ENCODE measurements at places on chromosomes 12 and 14.

- peaks cover 20% of the 10 kb centered on the region for H3K27me3 ChIP-seq
- H3K4me3 ChIP-seq, result no peak overlapping the region
- no peaks in the 10 kb centered on the region for H3K4me1 ChIP-seq
- no peaks in the 10 kb centered on the region for H3K36me3 ChIP-seq
- peak; percentile 39 for DNase-seq
These were observed 1158.4 kb upstream of the TMEM132C start for GRCh38 chr12:127108360-127109215.

DNA sequence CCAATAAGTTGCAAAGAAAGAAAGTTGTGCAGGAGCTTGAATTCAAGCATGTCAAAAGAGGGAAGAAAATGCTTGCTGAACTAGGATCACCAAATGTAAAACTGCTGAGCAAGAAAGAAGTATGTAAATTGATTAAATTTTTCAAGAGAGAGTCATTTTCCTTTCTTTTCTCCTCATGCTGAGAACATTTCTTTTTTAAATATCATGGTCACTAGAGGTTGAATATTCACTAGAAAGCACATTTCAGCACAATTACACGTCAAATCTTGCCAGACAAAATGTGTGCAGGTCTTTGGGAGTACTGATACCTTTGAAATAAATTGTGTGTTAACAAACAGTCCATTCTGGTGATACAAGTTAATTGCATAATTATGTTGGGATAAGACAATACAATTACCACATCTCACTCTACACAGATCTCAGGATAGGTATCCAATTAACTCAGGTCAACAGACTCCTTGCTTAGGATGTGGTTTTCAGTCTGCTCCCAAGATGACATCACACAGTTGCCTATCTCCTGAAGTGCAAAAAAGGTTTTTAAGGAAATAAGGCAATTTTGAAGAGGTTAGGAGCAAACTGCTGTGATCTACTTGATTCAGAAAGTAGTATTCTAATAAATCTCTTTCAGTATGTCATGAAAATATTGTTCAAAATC is 862.2 kb downstream of the RPS29 start:
- no peaks in the 10 kb centered on the region for H3K4me1 ChIP-seq
- no peak overlapping the region for H3K4me3 ChIP-seq
- no peaks in the 10 kb centered on the region for H3K27me3 ChIP-seq
- DNase-seq, result no peak

- no peaks in the 10 kb centered on the region for H3K27me3 ChIP-seq
- DNase-seq, result no peak
- no peak overlapping the region for H3K4me3 ChIP-seq
- no peaks in the 10 kb centered on the region for H3K36me3 ChIP-seq
- H3K27ac ChIP-seq, result no peak overlapping the region
These were observed 60.3 kb downstream of the KLRG1 start for GRCh38 chr12:9049520-9050133.

GRCh38 chr12:65019696-65020234 is 101.3 kb downstream of the WIF1 start:
- no peaks in the 10 kb centered on the region for H3K4me1 ChIP-seq
- no peaks in the 10 kb centered on the region for H3K36me3 ChIP-seq
- H3K4me3 ChIP-seq, result no peak overlapping the region
- H3K27me3 ChIP-seq, result peaks cover 16% of the 10 kb centered on the region
- DNase-seq, result no peak
- H3K27ac ChIP-seq, result no peak overlapping the region

DNA sequence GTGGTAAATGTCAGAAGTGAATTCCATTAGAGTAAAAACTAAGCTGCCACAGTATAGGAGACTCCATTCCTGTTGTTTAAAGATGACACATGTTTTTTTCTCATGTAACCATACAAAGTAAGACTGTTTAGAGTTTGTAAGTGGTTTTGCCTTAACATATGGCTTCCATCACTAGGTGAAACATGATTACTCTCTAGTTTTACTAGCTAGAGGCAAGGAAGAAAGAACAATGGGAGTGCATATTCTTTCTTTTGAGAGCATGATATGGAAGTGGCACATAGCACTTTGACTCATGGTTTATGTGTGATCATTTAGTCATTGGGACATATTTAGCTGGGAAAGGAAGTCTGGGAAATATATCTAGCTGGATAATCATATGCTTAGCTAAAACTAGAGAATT is 7.7 kb downstream of the ATF7IP start:
- no peak for DNase-seq
- peak overlapping the region; percentile 93 for H3K27ac ChIP-seq

DNA sequence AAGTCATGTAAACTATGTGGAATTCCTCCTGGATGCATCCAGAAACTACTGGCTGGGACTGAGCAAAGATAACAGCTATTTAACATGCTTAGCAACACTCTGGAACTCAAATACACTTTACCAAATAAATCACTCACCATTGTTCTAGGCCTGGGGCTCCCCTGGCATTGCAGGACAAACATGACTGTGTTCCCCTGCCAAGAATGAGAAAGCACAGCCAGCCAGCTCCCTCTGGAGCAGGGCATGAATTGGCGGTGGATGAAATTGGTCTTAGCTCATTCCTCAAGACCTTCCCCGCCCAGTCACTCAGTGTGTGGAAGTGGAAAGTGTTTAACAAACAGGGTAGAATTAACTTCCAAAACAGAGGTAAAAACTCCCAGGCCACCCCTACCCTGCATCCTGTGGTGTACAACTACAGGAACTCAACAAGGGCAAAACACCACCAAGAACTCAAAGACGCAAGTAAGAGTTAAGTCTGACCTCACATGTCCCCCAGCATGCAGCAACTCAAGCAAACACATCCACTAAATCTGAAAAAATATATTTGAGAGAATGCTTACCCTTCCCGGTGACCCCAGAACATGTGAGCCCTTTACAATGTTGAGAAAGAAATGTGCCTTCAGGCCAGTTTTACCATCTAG is 58.4 kb upstream of the BDKRB2 start:
- no peak overlapping the region for H3K4me3 ChIP-seq
- H3K4me1 ChIP-seq, result no peaks in the 10 kb centered on the region
- H3K27ac ChIP-seq, result no peak overlapping the region
- peaks cover 12% of the 10 kb centered on the region for H3K27me3 ChIP-seq
- no peak for DNase-seq

- DNase-seq, result no peak
- no peak overlapping the region for H3K27ac ChIP-seq
- no peaks in the 10 kb centered on the region for H3K36me3 ChIP-seq
- H3K4me1 ChIP-seq, result no peaks in the 10 kb centered on the region
These were observed 29.4 kb upstream of the DENND5B start for GRCh38 chr12:31620311-31620710.

- H3K27ac ChIP-seq, result no peak overlapping the region
- peaks cover 9% of the 10 kb centered on the region for H3K4me1 ChIP-seq
- H3K36me3 ChIP-seq, result peaks cover 1% of the 10 kb centered on the region
- no peak for DNase-seq
These were observed 8.4 kb downstream of the DEGS2 start for GRCh38 chr14:100150932-100151587.

GRCh38 chr12:97159377-97159776 is 252.3 kb downstream of the NEDD1 start:
- H3K27me3 ChIP-seq, result no peaks in the 10 kb centered on the region
- no peaks in the 10 kb centered on the region for H3K36me3 ChIP-seq
- H3K4me1 ChIP-seq, result no peaks in the 10 kb centered on the region
- DNase-seq, result no peak
- H3K27ac ChIP-seq, result no peak overlapping the region
- no peak overlapping the region for H3K4me3 ChIP-seq

- DNase-seq, result no peak
- no peaks in the 10 kb centered on the region for H3K4me1 ChIP-seq
- no peak overlapping the region for H3K27ac ChIP-seq
These were observed 42.7 kb upstream of the CDKN3 start for GRCh38 chr14:54354096-54354495.

GRCh38 chr12:98678236-98678945 is 33.3 kb downstream of the APAF1 start:
- no peaks in the 10 kb centered on the region for H3K4me1 ChIP-seq
- no peak overlapping the region for H3K4me3 ChIP-seq
- peaks cover under 1% of the 10 kb centered on the region for H3K36me3 ChIP-seq
- no peak overlapping the region for H3K27ac ChIP-seq
- no peaks in the 10 kb centered on the region for H3K27me3 ChIP-seq

DNA sequence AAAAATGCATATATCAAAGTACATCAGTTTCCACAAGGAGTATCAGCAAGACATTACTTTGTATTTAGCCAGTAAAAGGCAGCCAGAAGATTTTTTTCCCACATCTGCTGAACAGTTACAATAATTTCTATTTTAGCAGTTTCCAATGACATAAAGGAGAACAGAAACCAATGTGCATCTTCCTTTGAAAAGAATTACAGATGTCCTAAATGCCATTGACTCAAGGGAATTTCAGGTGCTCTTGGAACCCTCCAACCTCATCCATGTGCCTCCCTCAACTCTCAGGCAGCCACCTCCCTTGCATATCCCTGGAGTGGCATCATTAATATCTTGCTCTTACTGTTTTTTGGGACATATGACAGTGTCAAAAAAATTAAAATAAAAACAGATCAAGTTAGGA is 62.2 kb upstream of the ST8SIA1 start:
- H3K36me3 ChIP-seq, result peaks cover 9% of the 10 kb centered on the region
- peaks cover 27% of the 10 kb centered on the region for H3K4me1 ChIP-seq
- peak overlapping the region; percentile 45 for H3K4me3 ChIP-seq
- peak overlapping the region; percentile 69 for H3K27ac ChIP-seq

DNA sequence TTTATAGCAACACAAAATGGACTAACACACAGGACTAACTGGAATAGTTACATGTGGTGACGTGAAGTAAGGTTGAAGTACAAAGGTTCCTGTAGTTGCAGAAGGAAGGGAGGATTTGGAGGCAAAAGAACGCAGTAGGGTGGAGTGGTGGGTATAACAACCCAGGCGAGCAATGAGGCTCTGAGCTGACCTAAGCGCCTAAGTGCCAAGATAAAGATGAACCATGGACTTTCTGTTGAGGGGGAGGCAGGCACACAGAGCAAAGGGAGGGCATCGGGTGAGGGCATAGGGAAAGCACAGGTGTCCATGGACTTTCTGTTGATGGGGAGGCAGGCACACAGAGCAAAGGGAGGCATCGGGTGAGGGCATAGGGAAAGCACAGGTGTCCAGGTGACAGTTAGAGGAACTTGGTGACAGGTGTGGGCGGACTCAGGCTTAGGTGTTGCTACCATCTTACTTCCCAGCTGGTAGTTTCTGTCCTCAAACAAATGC is 15.2 kb downstream of the SCNN1A start:
- H3K27ac ChIP-seq, result no peak overlapping the region
- DNase-seq, result no peak
- no peaks in the 10 kb centered on the region for H3K27me3 ChIP-seq
- no peaks in the 10 kb centered on the region for H3K36me3 ChIP-seq
- H3K4me3 ChIP-seq, result no peak overlapping the region

- no peak overlapping the region for H3K4me3 ChIP-seq
- no peaks in the 10 kb centered on the region for H3K4me1 ChIP-seq
- DNase-seq, result no peak
- H3K36me3 ChIP-seq, result no peaks in the 10 kb centered on the region
These were observed 1.2 kb downstream of the NOS1 start for GRCh38 chr12:117360222-117360550.

DNA sequence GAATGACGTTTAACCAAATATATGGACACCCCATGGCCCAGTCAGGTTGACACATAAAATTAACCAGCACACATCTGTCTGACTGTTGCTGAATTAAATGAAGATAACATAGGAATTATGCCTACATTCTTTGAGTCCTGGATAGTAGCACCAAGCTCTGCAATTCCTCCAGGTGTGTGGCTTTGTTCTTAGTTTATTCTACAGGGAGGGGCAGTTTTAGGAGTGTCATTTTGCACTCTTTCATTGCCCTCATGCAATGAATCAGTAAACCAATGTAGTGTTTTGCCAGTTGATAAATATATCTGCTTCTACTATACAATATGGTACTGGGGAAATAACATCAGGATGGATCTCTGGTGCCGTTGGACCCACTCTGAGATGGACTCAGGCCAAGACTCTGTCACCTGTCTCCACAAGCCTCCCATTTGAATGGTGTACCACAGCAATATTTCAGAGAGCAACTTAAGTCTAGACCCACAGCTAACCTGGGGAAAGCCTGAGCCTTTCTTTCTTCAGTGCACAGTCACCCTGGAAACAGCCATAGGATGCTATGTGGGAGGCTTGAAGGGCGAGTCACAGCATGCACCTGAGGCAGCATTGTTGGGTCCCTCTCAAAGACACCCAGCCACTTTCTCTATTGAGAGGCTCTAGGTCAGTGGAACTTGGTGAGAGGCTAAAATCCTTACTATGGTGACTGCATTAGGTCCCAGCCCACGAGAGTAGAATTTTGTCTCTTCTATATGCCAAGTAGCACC is 73.2 kb downstream of the ANO4 start:
- no peaks in the 10 kb centered on the region for H3K27me3 ChIP-seq
- no peak overlapping the region for H3K4me3 ChIP-seq
- no peaks in the 10 kb centered on the region for H3K4me1 ChIP-seq
- no peak for DNase-seq

DNA sequence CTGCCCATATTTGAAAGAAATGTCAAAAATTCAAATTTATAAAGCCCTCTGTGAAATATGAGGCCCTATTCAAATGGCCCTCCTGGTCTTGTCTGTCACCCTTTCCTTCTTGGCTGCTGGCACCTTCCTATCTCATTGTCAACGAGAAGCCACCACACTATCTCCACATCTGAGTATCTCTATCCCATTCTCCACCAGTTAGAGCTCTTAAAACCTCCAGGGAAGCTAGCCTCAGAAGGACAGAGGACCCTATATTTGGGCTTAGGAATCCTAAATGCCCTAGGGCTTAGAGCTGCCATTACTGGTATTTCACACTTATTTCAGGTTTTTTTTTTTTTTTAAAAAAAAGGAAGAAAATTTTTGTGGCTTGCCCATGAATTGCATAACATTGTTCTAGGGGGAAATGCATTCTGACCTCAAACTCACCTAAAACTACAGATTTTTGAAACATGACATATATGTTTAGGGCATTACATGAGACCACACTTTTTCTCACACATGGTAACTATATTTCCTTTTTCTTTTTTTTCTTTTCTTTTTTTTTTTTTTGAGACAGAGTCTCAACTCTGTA is 25.0 kb downstream of the SLC25A21 start:
- no peak overlapping the region for H3K27ac ChIP-seq
- H3K36me3 ChIP-seq, result no peaks in the 10 kb centered on the region
- DNase-seq, result no peak
- H3K4me3 ChIP-seq, result no peak overlapping the region

GRCh38 chr12:62717643-62718042 is 217.3 kb downstream of the PPM1H start:
- no peaks in the 10 kb centered on the region for H3K36me3 ChIP-seq
- no peak overlapping the region for H3K27ac ChIP-seq
- H3K4me3 ChIP-seq, result no peak overlapping the region
- DNase-seq, result no peak
- H3K27me3 ChIP-seq, result no peaks in the 10 kb centered on the region
- no peaks in the 10 kb centered on the region for H3K4me1 ChIP-seq

DNA sequence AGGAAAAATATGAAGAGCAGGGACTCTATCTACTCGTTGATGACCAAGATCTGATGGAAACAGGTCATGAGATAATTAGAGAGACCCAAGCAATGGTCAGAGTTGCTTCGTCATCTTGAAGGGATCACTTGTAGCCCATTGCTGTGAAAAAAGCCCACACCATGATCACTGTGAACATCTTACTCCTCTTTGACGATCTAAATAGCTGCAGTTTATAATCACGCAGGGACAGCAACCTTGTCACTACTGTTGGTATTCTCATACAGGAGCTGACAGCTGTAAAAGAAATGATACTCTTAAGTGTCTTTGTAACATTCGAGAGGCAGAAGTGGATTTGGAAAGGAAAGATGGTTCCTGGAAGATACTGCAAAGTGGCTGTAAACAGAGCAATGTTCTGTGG is 33.7 kb upstream of the RERGL start:
- DNase-seq, result no peak
- H3K27ac ChIP-seq, result no peak overlapping the region
- H3K36me3 ChIP-seq, result no peaks in the 10 kb centered on the region
- no peaks in the 10 kb centered on the region for H3K4me1 ChIP-seq
- H3K27me3 ChIP-seq, result no peaks in the 10 kb centered on the region

Measured in activated naive CD8-positive, alpha-beta T cell treated with anti-CD3 and anti-CD28 coated beads for 36 hours (primary cell).